Activated naive CD4-positive, alpha-beta T cell treated with anti-CD3 and anti-CD28 coated beads for 36 hours (primary cell): ENCODE measurements at places on chromosomes 6 and 20.

DNA sequence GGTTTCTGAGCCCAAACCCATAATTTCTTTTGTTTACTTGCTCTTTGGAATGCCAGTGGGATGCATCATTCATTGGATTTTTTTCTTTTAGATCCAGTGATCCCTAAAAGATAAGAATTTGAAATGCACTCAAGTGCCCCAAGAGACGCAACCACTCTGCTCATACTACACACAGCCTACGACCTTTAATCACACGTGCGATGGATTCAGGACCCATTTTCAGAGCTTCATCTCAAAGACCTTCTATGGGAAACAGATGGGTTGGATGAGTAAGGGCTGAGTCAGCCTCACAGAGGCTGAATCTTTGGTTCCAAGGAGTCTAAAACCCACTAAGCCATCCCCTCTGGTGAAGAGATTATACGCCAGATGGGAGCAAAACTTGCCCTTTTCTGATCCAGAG lies 265.5 kb upstream of the EXOC2 start:
- DNase-seq, result no peak

GRCh38 chr6:148969603-148970061 lies 222.8 kb downstream of the UST start:
- DNase-seq, result no peak

GRCh38 chr6:69719602-69720193 lies 77.1 kb downstream of the LMBRD1 start:
- DNase-seq, result peak; percentile 18

DNA sequence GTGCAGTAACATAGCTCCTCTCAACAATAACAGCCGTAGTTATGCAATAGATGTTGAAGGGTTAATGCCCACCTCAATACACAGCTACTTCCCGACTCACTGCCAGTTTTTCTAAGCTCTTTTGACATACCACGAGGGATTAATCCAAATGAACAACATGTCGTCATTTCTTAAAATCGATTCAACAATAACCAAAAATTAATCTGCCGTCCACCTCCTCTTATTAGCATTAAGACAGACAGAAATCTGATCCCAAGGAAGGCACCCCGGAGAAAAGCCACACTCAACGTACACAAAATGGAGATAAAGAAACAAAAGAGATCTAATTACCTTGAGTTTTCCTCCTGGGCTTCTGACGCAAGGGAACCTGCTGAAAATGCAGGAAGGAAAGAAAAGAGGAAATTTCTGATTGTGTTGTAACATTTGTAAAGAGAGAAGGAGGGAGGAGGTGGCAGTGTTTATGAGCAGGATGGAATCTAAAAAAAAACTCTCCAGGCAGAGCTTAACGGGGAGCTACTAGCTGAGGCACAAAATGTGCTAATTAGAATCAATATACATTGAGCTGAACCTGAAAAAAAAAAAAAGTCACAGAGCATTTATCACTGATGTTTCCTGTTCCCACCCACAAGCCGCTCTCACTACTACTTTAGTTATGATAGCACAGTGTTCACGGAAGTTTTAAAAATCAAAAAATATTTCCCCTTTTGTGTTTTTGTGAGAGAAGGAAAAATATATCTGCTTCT lies 109.3 kb downstream of the IPCEF1 start:
- peak; percentile 69 for DNase-seq

GRCh38 chr6:32954986-32955802 lies 2.3 kb upstream of the HLA-DMA start:
- peak; percentile 60 for DNase-seq

DNA sequence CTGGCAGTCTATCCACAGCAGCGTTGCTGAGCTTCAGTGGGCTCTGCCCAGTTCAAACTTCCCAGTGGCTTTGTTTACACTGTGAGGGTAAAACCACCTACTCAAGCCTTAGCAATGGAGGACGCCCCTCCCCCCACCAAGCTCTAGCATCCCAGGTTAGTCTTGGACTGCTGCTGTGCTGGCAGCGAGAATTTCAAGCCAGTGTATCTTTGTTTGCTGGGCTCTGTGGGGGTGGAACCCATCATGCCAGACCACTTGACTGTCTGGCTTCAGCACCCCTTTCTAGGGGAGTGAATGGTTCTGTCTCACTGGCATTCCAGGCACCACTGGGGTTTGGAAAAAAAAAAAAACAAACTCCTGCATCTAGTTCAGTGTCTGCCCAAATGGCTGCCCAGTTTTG lies 249.7 kb upstream of the SYNCRIP start:
- no peak for DNase-seq

- no peak for DNase-seq
These were observed 387.3 kb downstream of the CDKAL1 start for GRCh38 chr6:20921578-20921977.

DNA sequence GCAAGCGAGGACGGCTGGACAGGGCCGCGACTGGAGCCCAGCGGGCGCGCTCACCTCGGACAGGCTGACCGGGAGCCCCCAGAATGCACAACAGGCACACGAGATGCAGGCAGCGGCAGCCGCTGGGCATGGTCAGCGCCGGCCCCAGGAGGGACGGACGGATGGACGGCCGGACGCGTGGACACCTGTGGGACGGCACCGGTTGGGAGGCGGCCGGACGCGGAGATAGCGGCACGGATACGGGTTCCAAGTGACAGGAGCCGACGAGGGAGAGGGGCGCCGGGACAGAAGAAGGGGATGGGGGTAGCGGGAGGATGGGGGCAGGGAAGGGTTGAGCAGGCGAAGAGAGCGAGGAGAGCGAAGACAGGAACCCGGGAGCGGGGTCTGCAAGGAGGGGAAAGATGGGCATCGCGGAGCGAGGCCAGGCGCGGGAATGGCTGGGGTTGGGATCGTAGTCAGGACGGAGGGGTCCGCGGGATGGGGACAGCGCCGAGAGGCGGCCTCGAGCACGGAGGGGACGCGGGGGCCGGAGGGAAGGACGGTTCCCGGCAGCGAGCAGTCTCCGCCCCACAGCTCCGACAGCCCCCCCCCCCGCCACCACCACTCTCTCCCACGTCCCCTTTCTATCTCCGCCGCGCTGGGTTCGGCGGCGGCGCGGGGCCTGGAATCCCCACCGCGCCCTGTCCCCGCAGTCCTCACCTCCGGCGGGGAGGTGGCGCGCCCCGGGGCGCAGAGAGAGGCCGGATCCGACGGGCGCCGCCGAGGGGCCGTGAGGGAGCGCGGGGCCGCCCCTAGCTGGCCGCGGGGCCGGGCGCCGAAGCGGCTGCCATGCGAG lies 435 bp downstream of the DLK2 start:
- peak; percentile 27 for DNase-seq

DNA sequence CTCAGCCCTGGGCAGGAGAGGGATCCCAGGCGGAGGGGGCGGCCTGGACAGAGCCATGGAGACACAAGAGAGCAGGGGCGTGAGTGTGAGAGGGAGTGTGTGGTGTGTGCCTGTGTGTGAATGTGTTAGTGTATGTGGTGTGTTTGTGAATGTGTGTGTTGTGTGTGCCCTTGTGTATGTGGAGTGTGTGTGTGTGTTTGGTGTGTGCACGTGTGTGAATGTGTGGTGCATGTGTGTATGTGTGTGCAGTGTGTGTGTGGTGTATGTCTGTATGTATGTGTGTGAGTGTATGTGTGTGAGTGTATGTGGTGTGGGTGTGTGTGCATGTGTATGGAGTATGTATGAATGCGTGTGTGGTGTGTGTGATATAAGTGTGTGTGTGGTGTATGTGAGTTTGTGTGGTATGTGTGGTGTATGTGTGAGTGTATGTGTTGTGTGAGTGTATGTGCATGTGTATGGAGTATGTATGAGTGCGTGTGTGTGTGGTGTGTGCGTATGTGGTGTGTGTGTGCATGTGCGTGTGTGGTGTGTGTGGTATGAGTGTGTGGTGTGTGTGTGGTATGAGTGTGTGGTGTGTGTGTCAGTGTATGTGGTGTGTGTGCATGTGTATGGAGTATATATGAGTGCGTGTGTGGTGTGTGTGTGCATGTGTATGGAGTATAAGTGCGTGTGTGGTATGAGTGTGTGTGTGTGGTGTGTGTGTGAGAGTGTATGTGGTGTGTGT lies 175.2 kb upstream of the AFDN start:
- no peak for DNase-seq

GRCh38 chr6:1970151-1970561 lies 275.2 kb downstream of the GMDS start:
- no peak for DNase-seq

GRCh38 chr20:34717230-34718095 lies 13.3 kb downstream of the TP53INP2 start:
- no peak for DNase-seq

GRCh38 chr6:43391440-43392031 lies 22.1 kb upstream of the ZNF318 start:
- peak; percentile 49 for DNase-seq

GRCh38 chr6:98833057-98833306 lies 1.4 kb upstream of the POU3F2 start:
- DNase-seq, result peak; percentile 39

- DNase-seq, result no peak
These were observed 77.0 kb downstream of the TBX18 start for GRCh38 chr6:84687431-84687830.

DNA sequence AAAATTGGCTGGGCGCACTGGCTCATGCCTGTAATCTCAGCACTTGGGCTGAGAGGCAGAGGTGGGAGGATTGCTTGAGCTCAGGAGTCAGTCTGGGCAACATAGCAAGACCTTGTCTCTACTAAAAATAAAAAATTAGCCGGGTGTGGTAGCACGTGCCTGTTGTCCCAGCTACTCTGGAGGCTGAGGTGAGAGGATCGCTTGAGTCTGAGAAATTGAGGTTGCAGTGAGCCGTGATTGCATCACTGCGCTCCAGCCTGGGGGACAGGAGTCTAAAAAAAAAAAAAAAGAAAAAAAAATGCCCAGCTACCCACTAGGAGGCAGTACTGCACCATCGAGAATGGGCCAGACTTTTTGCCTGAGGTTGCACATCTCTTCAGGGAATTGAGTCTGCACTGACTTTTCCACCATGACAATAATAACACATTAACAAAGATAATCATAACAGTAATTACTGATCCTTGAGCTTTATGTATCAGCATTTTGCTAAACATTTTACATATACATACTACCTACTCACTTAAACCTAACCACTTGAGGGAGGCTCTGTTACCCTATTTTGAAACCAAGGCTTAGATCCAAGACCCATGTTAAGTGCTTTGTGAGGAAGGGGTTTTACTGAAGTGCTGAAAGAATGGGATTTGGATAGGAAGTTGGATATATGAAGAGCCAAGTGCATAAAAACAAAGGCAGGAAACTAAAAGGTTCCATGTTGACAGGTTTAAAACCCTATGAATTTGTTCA lies 21.0 kb downstream of the SRSF3 start:
- peak; percentile 64 for DNase-seq

GRCh38 chr6:133648581-133648980 lies 240.3 kb upstream of the TCF21 start:
- DNase-seq, result no peak

DNA sequence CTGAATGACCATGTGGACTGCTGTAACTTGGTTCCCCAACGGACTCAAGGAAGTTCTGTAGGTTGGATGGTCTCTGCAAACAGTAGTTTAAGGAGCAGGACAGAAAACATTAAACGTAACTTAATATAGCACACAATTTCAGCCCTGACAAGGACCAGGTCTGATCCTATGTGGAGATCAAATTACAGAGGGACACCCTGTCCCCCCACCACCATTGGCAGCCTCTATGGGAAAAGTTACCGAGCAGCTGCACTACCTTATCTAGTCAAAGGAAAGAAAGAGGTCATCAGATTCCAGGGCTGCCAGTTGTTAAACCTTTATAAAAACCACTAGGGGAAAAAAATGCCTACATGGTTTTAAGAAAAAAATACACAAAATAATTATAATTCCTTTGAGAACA lies 191.5 kb upstream of the RSPO3 start:
- no peak for DNase-seq

GRCh38 chr20:47727170-47727880 lies 58.0 kb downstream of the SULF2 start:
- peak; percentile 84 for DNase-seq
